T-helper 17 cell (primary cell): ENCODE measurements at places on chromosomes 1 and 21.

DNA sequence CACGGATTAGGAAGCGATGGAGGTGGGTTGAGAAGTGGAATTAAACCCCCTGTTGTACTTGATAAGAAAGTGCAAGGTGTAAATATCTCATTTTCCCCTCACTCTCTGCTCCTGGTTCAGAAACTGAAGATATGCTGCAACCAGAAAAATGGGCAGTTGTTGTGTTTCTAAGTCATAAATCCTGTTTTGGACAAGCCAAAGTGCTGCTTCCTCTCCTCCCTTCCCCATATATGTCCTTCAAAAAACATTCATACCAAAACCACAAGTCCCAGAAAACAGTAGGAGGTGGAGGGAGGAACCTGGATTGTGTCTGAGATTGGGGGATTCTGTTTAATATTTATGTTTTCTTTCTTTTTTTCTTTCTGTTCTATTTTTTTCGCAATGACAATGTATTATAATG, 13.6 kb upstream of the ZNF362 start:
- DNase-seq: no peak

- no peak for DNase-seq
These were observed 10.3 kb upstream of the HMGCS2 start for GRCh38 chr1:119778886-119779560.

GRCh38 chr1:69523461-69523860, 44.3 kb upstream of the LRRC7 start:
- DNase-seq: no peak

DNA sequence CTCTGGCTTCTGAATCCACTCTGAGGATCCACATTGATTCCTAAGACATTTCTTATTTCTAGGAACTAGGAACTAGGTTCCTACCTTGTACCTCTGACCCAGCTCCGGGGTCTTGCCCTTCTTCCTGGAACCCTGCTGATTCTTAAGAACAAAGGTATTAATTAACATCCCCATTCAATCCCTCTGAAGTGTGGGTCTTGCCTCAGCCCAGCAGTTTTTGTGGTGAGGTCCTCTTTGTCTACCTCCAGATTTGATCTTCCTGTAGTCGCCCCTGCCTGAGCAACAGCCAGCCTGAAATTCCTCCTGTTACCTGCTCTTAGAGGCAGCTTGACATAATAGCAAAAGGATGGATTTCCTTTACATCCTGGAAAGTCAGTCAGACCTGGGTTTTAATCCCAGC, 46.7 kb upstream of the CAMK1G start:
- no peak for DNase-seq
